ENCODE measurements at places on chromosomes 3 and 15.

- no peak for DNase-seq
These were observed 10.4 kb downstream of the NSMCE3 start for GRCh38 chr15:29259233-29259632.

GRCh38 chr3:14774431-14774830 lies 44.3 kb upstream of the FGD5 start:
- DNase-seq = no peak

- DNase-seq = no peak
These were observed 21.0 kb downstream of the TMEM158 start for GRCh38 chr3:45205126-45205525.

DNA sequence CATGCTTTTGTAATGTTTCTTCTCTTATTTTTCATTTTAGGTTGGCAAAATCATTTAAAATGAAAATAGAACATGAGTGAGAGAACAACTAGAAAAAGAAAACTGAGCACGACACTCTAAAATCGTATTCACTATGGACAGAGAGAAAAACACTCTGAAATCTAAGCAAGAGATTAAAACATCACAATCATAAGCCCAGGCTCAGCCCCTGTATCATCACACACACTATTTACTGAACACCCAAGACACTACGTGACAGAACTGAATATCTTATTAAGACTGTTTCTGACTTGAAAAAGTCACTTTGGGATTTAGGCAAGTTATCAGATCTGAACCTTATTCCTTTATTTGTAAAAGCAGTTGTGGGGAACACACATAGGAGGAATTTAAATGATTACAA lies 82.6 kb upstream of the PLXND1 start:
- DNase-seq = no peak

GRCh38 chr3:36060950-36061349 lies 319.4 kb upstream of the STAC start:
- no peak for DNase-seq

- DNase-seq = no peak
These were observed 297.5 kb upstream of the STT3B start for GRCh38 chr3:31235062-31235700.

GRCh38 chr3:129599607-129600006 lies 6.9 kb downstream of the PLXND1 start:
- no peak for DNase-seq
